ENCODE measurements at places on chromosomes 3 and 15. TPM values are rescaled to one million over a fixed set of nuclear protein-coding genes. Genes with fewer than 3 reads are reported as not detected.
A peak's percentile ranks its signal among the peaks of the same experiment; 100 is the strongest.

The SPATA12 gene
- 0.07 TPM for total RNA-seq

The HGD gene
- total RNA-seq, result not detected

- DNase-seq, result no peak
Observed at GRCh38 chr3:13403847-13404246, 16.3 kb downstream of the NUP210 start.

DNA sequence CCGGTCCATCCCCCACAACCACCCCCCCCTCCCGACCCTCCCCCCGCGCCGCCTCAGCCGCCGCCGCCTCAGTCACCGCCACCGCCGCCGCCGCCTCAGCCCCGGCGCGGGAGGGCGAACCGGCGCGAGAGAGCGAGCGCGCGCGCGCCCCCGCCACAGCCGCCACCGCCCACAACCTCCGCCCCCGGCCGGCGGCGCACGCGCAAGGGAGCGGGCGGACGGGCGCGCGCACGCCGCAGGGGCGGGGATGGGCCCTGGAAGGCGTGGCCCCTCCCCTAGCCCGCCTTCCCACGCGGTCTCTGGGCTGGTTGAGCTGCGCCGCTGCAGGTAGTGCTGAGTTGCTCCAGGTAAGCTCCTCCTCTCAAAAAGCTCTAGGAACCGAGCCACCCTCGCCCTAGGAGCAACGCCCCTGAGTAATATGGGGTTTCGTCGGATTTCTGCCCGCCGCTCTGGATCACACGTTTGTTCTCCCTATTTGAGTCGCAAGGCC lies at the start of gene TMCC1:
Gene TMCC1 (minus strand): TSS at position 131 of the 490 bp plus-strand sequence.
- DNase-seq, result peak; percentile 84

- peak; percentile 72 for DNase-seq
Observed at GRCh38 chr3:41148478-41148877, 50.8 kb upstream of the CTNNB1 start.

DNA sequence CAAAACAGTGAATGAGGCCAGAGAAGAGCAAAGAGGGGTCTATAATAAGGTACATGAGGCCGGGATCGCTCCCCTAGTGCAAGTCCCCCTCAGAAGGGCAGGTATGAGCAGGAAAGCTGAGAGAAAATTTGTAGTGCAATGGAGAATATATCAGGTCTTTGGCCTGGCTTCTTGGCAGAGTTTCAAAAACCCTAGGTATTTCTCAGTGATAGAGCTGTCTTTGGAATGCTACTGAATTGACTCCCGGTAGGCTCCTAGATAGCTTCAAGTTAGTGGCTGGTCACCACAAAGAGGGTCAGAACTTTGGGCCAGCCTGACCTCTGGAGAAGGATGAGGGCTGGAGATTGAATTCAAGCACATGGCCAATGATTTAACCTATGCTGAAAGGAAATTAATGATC lies 30.6 kb upstream of the OXTR start:
- no peak for DNase-seq

DNA sequence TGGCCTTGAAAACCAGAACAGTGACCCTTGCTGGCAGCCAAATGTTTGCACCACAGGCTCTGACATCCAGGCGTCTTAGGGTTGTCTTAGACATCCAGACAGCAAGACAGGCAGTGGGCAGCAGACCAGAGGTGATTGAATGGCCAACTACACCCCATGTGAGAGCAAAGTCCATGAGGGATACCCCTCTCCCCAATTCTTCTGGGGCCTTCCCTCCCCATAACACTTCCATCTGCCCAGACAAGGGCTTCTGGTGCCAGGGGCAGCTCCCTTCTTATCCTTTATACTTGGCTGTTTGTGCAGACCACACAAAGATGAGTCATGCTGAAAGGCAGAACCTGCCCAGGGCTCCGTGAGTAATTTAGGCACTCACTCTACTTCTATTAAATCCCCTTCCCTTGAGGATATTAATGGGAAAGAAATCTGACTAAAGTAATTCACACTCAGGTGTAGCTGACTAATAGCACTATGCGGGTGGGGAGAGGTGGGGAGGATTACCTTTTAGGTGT lies 257.9 kb downstream of the UACA start:
- DNase-seq, result peak; percentile 94
